ENCODE measurements at places on chromosomes 6 and 20. TPM values are rescaled to one million over a fixed set of nuclear protein-coding genes. Genes with fewer than 3 reads are reported as not detected.

DNA sequence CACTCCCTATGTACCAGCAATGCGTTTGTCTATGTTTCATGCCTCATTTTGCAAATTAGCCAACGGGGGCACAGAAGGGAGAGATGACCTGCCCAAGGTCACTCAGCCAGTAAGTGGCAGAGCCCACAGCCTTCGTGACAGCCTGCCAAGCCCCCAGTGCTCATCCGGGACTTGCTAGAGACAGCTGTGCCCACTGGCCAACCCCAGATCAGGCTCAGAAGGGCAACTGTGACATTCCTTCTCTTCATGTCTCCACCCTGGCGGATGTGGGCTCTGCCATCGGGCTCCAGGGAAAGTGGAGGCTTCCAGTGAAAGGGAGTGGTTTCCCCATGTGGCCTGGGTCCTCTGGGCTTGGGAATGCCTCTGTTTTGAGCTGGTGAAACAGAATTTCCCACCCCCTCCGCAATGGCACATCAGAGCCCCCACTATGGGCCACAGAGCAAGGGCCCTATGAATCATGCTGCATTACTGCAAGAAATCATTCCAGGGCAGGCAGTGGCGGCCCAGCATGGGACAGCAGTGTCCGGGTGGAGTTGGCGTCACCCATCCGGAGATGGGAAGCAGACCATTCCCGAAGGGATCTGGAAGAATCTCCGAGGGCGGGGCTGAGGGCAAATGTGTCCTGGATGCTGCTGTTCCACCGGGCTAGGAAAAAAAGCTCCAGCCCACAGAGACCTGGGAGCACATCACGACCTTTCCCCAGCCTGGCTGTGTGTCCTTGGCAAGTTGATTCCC lies 9.1 kb downstream of the RSPO4 start:
- peaks cover 4% of the 10 kb centered on the region for H3K4me1 ChIP-seq
- DNase-seq = no peak
- H3K27ac ChIP-seq = no peak overlapping the region
- no peaks in the 10 kb centered on the region for H3K36me3 ChIP-seq
- H3K4me3 ChIP-seq = no peak overlapping the region

- H3K4me1 ChIP-seq = no peaks in the 10 kb centered on the region
- H3K27me3 ChIP-seq = no peaks in the 10 kb centered on the region
- no peak for DNase-seq
Observed at GRCh38 chr6:144248003-144248402, 37.1 kb upstream of the UTRN start.

DNA sequence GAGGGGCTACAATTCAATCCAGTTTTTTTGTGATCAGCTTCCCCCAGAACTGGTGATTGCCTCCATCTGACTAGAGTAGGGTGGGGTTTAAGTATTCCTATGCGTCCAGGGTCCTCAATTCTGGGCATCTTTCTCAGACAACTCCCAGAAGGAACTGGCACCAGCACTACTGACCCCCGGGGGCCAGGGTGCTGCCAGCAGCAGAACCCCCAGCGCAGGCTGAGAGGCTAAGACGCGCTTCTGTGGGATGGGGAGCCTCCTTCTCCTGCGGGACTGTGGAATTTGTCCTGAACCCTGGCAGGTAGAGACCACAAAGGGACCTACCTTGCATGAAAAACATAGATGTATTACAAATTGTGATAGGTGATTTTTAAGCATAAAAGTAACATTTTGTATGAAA lies 124.4 kb downstream of the PACRG start:
- H3K4me3 ChIP-seq = no peak overlapping the region
- no peak overlapping the region for H3K27ac ChIP-seq
- H3K27me3 ChIP-seq = no peaks in the 10 kb centered on the region
- peaks cover 32% of the 10 kb centered on the region for H3K4me1 ChIP-seq
- no peak for DNase-seq

DNA sequence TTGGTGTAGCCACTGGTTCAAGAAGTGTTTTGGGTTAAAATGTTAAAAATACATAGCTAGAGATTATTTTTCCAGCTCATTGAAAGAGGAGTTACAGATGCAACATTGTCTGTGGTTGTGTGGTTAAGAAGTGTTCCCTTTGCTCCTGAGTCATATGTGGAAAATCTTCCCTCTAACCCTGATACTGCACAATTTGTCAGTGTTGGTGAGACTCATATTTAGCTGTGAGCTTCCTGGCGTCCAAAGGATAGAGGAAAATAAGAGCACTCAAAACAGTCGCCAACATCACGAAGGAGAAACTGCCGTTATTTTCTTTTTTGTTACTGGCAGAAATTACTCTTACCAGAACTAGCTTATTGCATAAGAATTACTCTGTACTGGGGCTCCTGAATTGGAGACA lies 250.4 kb downstream of the CDH4 start:
- H3K4me3 ChIP-seq = no peak overlapping the region
- H3K36me3 ChIP-seq = no peaks in the 10 kb centered on the region
- H3K4me1 ChIP-seq = peaks cover 3% of the 10 kb centered on the region
- DNase-seq = no peak
- peaks cover 5% of the 10 kb centered on the region for H3K27me3 ChIP-seq
- H3K27ac ChIP-seq = no peak overlapping the region

DNA sequence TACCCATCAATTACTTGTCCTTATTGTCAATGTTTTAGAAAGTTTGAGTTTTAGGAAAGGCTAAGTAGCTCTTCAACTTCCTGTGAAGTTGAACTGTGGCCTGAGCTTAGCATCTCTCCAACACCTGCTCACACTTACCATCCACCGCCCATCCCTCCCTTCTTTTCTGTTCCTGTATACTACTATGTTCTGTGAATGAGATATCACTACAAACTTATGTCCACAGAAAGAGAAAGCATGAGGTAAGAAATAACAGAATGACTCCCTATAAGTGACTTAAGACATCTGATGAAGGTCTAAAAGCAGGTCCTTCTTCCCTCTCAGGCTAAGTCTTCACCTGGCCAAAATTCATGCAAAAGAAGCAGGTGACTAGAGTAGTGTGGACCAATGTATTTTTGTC lies 246.3 kb upstream of the PREP start:
- no peak overlapping the region for H3K4me3 ChIP-seq
- DNase-seq = no peak
- H3K27me3 ChIP-seq = no peaks in the 10 kb centered on the region
- no peaks in the 10 kb centered on the region for H3K36me3 ChIP-seq
- H3K4me1 ChIP-seq = peaks cover 12% of the 10 kb centered on the region
- H3K27ac ChIP-seq = no peak overlapping the region

- H3K36me3 ChIP-seq = no peaks in the 10 kb centered on the region
- peaks cover 100% of the 10 kb centered on the region for H3K27me3 ChIP-seq
- no peak overlapping the region for H3K27ac ChIP-seq
Observed at GRCh38 chr6:6008648-6009421, 2.1 kb upstream of the NRN1 start.

GRCh38 chr6:5999688-6000608 lies 6.8 kb downstream of the NRN1 start:
- peak; percentile 51 for DNase-seq
- H3K36me3 ChIP-seq = no peaks in the 10 kb centered on the region
- peak overlapping the region; percentile 40 for H3K4me3 ChIP-seq
- H3K27ac ChIP-seq = no peak overlapping the region
- H3K4me1 ChIP-seq = peaks cover 38% of the 10 kb centered on the region

The SPTLC3 gene
- 4.2 TPM for total RNA-seq

The SRMS gene
- not detected for total RNA-seq

The TRAPPC3L gene
- not detected for total RNA-seq

The MYB gene
- 3.3 TPM for total RNA-seq

The VGLL2 gene
- total RNA-seq = not detected

The SAMD10 gene
- 0.19 TPM for total RNA-seq

The RIMS1 gene
- total RNA-seq = 2.5 TPM

Data from neural progenitor cell (in vitro differentiated cells).